ENCODE measurements at places on chromosomes 3 and 15.

GRCh38 chr3:149417174-149417573 lies 39.7 kb upstream of the TM4SF1 start:
- DNase-seq: no peak

DNA sequence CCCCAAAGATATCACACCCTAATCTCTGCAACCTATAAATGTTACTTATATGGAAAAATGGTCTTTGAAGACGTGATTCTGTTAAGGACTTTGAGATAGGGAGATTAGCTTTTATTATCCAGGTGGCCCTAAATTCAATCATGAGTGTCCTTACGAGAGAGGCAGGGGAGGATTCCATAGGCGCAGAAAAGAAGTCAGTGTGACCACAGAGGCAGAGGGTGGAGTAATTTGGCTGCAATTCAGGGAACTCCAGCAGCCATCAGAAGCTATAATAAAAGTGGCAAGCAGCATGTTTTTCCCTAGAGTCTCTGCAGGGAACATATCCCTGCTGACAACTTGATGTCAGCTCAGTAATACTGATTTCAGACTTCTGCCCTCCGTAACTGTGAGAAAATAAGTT lies 315.2 kb upstream of the ROBO2 start:
- no peak for DNase-seq

GRCh38 chr3:179373938-179374337 lies 26.4 kb downstream of the MFN1 start:
- no peak for DNase-seq

- no peak for DNase-seq
Observed at GRCh38 chr3:194976874-194977273, 291.2 kb downstream of the FAM43A start.

DNA sequence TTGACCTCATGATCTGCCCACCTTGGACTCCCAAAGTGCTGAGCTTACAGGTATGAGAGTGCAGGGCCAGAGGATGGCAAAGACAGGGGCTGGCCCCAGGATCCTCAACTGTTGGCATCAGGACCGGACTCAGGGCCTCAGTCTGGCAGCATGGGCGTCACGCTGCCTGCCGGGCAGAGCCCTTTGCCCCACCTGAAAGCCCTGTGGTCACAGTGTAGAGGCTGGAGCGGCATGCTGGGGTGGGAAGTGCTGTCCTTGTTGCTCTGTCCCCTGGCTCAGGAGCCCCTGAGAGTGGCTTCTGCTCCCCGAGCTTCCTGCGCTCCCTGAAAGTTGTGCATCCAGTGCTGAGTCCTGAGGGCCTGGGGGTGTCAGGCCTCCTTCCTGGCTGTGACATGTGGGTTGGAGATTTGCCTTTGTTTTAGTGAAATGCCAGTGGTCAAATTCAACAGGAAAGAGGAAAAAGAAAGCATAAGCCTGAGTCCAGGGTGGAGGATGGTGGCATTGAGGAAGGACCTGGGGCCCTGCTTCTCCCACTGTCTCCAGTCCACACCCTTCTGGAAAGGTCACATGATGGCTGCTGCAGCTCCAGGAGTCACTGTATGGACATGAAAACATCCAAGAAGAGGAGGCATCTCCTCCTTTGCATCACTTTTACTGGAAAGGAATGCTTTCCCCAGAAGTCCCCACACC lies 147.2 kb downstream of the OR4M2 start:
- no peak for DNase-seq

All from stimulated activated CD4-positive, alpha-beta T cell treated with anti-CD3 and anti-CD28 coated beads, Interleukin-1b, Interleukin-23, amount 100 ng/mL, for 1 hour (primary cell).